Fibroblast of skin of right biceps (primary cell): ENCODE measurements at places on chromosomes 4 and X.

DNA sequence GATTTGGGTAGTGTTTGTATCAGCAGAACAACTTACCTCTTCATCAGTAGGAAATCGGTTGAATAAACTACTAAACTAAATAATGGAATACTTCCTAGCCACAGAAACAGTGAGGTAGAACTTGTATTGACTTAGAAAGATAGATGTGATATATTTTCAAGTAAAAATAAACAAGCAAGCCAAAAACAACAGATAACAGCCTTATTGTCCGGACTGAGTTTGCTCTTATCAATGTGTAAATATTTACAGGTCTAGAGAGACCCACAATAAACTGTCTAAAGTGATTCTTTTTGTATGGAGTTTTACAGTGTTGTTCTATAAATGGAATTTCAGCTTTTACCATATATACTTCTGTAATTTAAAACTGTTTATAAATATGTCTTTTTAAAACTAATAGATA lies 721.8 kb downstream of the ADGRL3 start:
- DNase-seq, result no peak

- DNase-seq, result no peak
Measured at GRCh38 chr4:115729739-115730266, 616.4 kb upstream of the NDST4 start.

DNA sequence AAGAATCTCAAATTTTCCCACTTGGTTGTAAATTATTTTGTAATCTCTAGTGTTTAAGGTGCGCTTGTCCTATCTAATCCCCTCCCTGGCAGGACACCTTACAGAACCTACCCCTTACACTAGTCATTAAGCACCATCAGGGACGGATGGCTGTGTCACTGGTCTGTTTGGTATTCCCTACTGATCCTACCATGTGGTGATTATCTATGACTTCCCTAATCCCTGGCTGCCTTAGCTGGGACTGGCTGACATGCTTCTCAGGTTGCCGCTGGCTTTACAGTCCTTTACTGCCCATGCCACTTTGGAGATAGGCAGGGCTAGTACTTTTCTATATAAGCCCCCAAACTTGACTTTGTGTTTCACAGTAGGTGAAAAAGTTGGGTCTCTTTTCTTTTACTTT lies 58.6 kb downstream of the ELOVL6 start:
- DNase-seq, result no peak

- peak; percentile 46 for DNase-seq
Measured at GRCh38 chrX:69025802-69026301, 139.4 kb downstream of the PJA1 start.
